Endothelial cell of umbilical vein (primary cell): ENCODE measurements at places on chromosomes 11 and 22. TPM values are rescaled to one million over a fixed set of nuclear protein-coding genes. Genes with fewer than 3 reads are reported as not detected.

Gene TOM1
- 74.4 and 74.6 TPM in 2 replicates for polyA plus RNA-seq

Gene SEC14L6
- 0.04 and 0.11 TPM in 2 replicates for polyA plus RNA-seq

Gene MCHR1
- polyA plus RNA-seq = not detected in 2 replicates

Gene FOLH1
- polyA plus RNA-seq = 0.12 and 0.13 TPM in 2 replicates

Gene ROBO3
- polyA plus RNA-seq = 65.4 and 79.4 TPM in 2 replicates

Gene RIBC2
- 1.0 and 1.2 TPM in 2 replicates for polyA plus RNA-seq

Gene NXPE1
- not detected in 2 replicates for polyA plus RNA-seq

Gene JAML
- polyA plus RNA-seq = 0.04 TPM in 1 of 2 replicates, not detected in the other

Gene APOL5
- polyA plus RNA-seq = not detected in 2 replicates

- H3K27ac ChIP-seq = no peak overlapping the region
- H3K4me1 ChIP-seq = no peaks in the 10 kb centered on the region
- no peaks in the 10 kb centered on the region for H3K36me3 ChIP-seq
- H3K4me3 ChIP-seq = no peak overlapping the region
These were observed 2.5 kb upstream of the OR51G1 start for GRCh38 chr11:4926608-4927007.

DNA sequence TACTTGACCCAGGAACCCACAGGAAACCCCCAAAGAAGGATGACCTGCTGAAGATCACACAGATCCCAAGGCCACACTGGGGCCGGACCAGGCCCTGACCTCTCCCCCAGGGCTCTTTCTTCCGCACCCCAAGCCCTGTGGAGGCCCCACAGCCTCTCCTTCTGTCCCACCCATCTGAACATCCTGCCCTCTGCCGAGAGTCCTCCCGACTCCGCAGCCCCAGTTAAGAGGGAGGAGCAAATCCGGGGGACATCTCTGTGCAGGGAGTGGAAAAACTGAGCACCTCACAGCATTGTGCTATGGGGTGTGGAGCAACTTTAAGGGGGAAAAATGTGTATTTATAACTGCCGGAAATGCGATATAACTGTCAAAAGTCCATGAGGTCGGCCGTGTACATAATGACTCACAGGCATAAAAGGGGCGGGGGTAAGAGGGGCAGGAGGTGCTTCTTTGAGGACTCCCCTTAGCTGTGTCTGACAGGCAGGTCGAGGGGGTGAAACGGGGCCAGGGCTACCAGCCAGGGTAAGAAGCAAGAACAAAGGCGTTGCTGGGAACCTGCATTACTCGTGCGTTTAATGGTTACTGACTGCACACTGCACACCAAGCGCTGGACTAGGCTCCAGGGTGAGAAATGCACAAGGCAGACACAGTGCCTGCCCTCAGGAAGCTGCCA lies 57.2 kb downstream of the WNT11 start:
- H3K36me3 ChIP-seq = no peaks in the 10 kb centered on the region
- DNase-seq = no peak
- no peak overlapping the region for H3K27ac ChIP-seq
- no peak overlapping the region for H3K4me3 ChIP-seq
- no peaks in the 10 kb centered on the region for H3K4me1 ChIP-seq

GRCh38 chr22:32996276-32996675 lies 61.9 kb downstream of the SYN3 start:
- no peaks in the 10 kb centered on the region for H3K36me3 ChIP-seq
- DNase-seq = no peak
- no peaks in the 10 kb centered on the region for H3K27me3 ChIP-seq
- H3K4me1 ChIP-seq = no peaks in the 10 kb centered on the region

DNA sequence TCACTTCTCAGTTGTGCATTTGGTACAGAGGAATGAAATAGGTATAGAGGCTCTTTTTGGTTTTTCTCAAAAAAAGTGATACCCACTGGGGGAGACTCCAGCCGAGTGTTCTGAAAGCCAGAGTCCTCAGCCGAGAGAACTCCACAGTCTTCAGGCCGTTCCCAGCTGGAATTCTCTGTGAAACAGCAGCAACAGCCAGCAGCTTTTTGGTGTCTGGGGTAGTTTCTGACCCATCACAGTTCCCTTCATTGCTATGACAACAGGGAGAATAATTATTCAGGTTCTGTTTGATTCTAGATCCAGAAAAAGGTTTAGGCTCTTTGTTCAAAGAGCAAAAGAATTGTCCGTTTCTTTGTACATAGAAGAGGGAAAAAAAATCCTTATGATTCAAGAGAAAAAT lies 84.6 kb downstream of the C22orf31 start:
- no peak for DNase-seq
- H3K4me1 ChIP-seq = peaks cover 27% of the 10 kb centered on the region
- H3K4me3 ChIP-seq = no peak overlapping the region

DNA sequence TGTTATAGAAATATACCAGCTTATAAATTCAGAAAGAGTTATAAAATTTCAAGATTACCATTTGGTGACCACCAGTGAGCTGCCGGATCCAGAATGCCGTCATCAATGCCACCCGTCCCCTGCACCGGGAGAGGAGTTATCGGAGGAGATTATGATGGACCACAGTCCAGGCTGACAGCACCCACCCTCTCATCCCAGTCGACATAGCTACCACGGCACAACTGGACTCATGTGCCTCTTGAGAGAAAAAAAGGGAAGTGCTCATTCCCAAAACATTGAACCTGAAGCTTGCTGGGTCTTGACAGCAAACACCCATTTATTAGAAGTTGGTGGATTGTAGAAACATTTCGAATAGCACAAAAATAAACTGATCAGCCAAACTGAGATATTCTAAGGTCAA lies 1331.5 kb downstream of the TBC1D22A start:
- no peaks in the 10 kb centered on the region for H3K4me1 ChIP-seq
- H3K27me3 ChIP-seq = no peaks in the 10 kb centered on the region
- no peak overlapping the region for H3K4me3 ChIP-seq
- H3K36me3 ChIP-seq = no peaks in the 10 kb centered on the region
- DNase-seq = no peak

- H3K27me3 ChIP-seq = no peaks in the 10 kb centered on the region
- no peak overlapping the region for H3K27ac ChIP-seq
- H3K36me3 ChIP-seq = no peaks in the 10 kb centered on the region
- no peak for DNase-seq
These were observed 127.3 kb upstream of the SEZ6L start for GRCh38 chr22:26041931-26042330.

GRCh38 chr22:30239488-30240405 lies 6.8 kb downstream of the LIF start:
- no peak for DNase-seq
- peaks cover 12% of the 10 kb centered on the region for H3K27me3 ChIP-seq

DNA sequence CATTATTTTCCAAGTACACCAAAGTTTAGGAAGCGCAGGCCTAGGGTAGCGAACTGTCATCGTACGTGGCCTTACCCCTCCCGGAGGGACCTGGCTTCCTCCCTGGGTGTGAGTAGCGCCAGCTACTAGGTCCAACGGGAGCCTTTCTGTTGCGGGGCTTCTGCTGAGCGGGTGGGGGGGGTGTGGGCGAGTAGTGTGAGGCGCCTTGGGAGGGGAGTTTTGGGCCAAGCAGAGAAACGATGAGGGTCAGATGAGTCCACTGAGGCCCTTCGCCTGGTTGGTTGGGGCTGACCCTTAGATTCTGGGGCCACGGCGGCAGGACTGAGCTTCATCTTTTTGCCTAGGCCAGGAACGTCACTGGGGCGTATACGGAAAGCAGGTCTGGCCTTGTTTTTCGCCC lies 868 bp downstream of the TEF start:
- H3K4me1 ChIP-seq = peaks cover 11% of the 10 kb centered on the region
- no peaks in the 10 kb centered on the region for H3K27me3 ChIP-seq
- H3K4me3 ChIP-seq = peak overlapping the region; percentile 66
- peaks cover 2% of the 10 kb centered on the region for H3K36me3 ChIP-seq
- no peak overlapping the region for H3K27ac ChIP-seq

DNA sequence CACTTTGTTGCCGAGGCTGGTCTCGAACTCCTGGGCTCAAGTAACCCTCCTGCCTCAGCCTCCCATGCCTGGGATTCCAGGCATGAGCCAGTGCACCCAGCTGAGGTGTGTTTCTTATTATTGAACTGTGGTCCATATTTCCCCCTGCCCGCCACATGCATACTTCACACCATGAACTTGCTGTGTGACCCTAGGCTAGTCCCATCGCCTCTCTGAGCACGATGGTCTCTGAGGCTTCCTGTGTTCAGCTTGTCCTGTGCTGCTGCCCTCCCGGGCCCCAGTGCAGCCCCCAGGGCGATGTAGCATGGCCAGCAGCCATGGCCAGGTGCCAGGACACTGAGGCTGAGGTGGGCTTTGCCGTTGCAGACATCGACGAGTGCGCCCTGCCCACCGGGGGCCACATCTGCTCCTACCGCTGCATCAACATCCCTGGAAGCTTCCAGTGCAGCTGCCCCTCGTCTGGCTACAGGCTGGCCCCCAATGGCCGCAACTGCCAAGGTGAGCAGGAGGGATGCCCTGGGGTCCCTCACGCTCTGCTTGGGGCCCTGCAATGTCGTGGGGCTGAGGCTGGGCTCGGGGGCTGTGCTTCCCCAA lies 45.7 kb downstream of the FBLN1 start:
- no peaks in the 10 kb centered on the region for H3K27me3 ChIP-seq
- no peak overlapping the region for H3K27ac ChIP-seq
- no peaks in the 10 kb centered on the region for H3K4me1 ChIP-seq
- no peaks in the 10 kb centered on the region for H3K36me3 ChIP-seq

- peak; percentile 82 for DNase-seq
- H3K4me1 ChIP-seq = no peaks in the 10 kb centered on the region
- no peaks in the 10 kb centered on the region for H3K36me3 ChIP-seq
- H3K27me3 ChIP-seq = no peaks in the 10 kb centered on the region
These were observed 17.0 kb upstream of the IL2RB start for GRCh38 chr22:37166675-37167066.

DNA sequence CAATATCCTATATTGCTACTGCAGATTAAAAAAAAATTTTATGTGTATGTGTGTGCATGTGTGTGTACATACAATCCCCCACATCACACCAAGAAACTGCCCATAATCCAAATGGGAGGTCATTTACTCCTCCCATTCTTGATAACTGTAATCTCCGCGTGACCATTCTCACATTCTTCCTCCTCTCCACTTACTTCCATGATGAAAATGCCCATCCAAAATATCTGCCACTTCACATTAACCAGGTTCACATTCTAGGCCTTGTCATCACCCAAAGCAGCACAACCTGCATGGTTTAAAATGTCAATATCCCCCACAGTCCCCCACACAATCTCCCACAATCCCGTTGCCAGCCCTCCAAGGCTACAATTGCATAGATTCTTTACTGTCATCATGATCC lies 149.6 kb downstream of the LARGE1 start:
- H3K36me3 ChIP-seq = no peaks in the 10 kb centered on the region
- H3K4me3 ChIP-seq = no peak overlapping the region

DNA sequence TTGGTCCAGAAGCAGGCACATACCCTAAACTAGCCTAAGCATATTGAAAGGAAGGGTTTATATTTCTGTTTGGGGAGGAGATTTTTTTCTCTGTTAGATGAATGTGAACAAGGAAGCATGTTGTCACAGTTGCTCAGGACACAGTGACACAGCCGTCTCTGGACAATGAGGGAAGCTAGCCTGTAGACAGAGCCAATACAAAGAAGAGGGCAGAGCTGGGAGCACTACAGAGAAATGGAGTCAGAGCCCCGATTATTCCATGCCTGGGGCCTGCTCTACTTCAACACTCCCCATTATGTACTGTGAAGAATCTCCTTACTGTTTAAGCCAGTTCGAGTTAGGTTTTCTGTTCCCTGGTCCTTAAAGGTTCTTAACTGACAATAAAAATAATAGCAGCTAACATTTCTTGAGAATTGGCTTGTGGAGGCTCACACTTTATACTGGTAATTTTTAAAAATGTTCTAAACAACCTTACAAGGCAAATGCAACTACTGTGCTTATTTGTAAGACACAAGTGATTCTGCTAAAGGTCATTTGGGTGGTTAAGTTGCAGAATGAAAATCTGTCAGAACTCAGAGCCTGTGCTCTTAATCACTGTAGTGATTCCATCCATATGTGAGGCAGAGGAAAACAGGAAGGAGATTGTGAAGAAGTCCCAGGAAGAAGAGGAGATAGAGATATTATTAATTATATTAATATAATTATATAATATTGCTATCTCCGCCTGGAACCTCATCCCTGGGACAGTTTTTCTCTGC lies 58.8 kb upstream of the RRAS2 start:
- peaks cover 20% of the 10 kb centered on the region for H3K4me1 ChIP-seq
- H3K4me3 ChIP-seq = no peak overlapping the region
- DNase-seq = no peak
- no peaks in the 10 kb centered on the region for H3K27me3 ChIP-seq

GRCh38 chr22:37708580-37709444 lies 12.0 kb downstream of the TRIOBP start:
- peaks cover 5% of the 10 kb centered on the region for H3K4me1 ChIP-seq
- no peaks in the 10 kb centered on the region for H3K36me3 ChIP-seq
- H3K4me3 ChIP-seq = no peak overlapping the region
- H3K27ac ChIP-seq = no peak overlapping the region
- no peaks in the 10 kb centered on the region for H3K27me3 ChIP-seq

DNA sequence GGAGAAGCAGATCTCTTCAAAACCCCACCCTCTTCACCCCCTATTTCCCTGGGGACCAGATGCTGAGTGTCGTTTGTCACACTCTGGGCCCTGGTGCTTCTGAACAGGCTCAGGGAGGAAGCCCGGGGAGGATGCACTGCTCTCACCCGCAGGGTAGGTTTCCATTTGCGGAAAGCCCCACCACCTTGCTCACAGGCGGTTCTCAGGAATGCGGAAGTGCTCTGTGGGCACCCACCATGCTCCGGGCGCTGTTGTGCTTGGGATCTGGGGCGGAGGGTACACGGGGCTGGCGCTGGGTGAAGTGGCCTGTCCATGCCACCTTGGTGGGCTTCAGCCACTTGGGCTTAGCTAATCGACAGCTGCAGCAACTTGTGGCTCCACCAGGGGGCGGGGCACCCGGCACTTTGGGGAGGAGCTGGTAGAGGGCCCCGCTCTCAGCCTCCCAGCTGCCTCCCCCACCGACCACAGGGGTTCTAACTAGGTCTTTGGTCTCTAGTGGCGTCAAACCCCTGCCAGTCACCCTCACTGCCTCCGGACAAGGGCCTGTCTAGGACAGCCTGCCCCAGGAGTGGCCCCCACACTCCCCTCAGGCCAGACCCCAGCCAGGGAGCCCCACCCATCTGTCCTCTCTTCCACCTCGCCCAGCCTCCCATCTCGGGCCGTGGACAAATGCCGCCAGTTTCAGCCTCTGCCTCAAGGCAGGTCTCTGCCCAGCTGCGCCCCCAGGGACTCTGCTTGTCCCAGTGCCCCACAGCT lies 7.4 kb downstream of the NDUFV1 start:
- DNase-seq = peak; percentile 25
- no peak overlapping the region for H3K4me3 ChIP-seq
- H3K36me3 ChIP-seq = peaks cover 3% of the 10 kb centered on the region
- H3K27ac ChIP-seq = no peak overlapping the region

GRCh38 chr11:70854201-70854600 lies 398.2 kb downstream of the SHANK2 start:
- no peaks in the 10 kb centered on the region for H3K36me3 ChIP-seq
- no peak for DNase-seq
- H3K4me3 ChIP-seq = no peak overlapping the region
- no peaks in the 10 kb centered on the region for H3K27me3 ChIP-seq
- H3K27ac ChIP-seq = no peak overlapping the region
- no peaks in the 10 kb centered on the region for H3K4me1 ChIP-seq
